A549 treated with CpdA at 1 μM for 4 hours (cell line): ENCODE measurements at places on chromosomes 7 and 10. TPM values are rescaled to one million over a fixed set of nuclear protein-coding genes. Genes with fewer than 3 reads are reported as not detected.

Gene MNX1
- 5.0 to 6.5 TPM (median 5.9 TPM) in 5 replicates for total RNA-seq

Gene GIMAP1
- not detected in 5 replicates for total RNA-seq

Gene MACC1
- not detected in 5 replicates for total RNA-seq

Gene ARL5B
- 7.4 to 10.4 TPM (median 8.6 TPM) in 5 replicates for total RNA-seq

Gene FAM25A
- 1.1 TPM in 1 of 5 replicates, not detected in the others for total RNA-seq

Gene NFKB2
- 77.0 to 127 TPM (median 98.1 TPM) in 5 replicates for total RNA-seq

Gene SLC13A4
- not detected in 5 replicates for total RNA-seq

Gene SRI
- 99.7 to 141 TPM (median 133 TPM) in 5 replicates for total RNA-seq

Gene FANK1
- total RNA-seq = 3.1 to 3.8 TPM (median 3.7 TPM) in 5 replicates

Gene DNAJC12
- 56.2 to 75.8 TPM (median 66.0 TPM) in 5 replicates for total RNA-seq

Gene AGBL3
- total RNA-seq = 0.73 to 1.4 TPM (median 1.1 TPM) in 5 replicates

Gene TMEM273
- not detected in 5 replicates for total RNA-seq

Gene HYAL4
- total RNA-seq = 0.08 to 0.13 TPM (median 0.09 TPM) in 3 of 5 replicates, not detected in the others

Gene DPCD
- total RNA-seq = 31.8 to 38.8 TPM (median 34.4 TPM) in 5 replicates

Gene PRTFDC1
- total RNA-seq = 16.0 to 20.5 TPM (median 17.5 TPM) in 5 replicates

Gene AKR1D1
- total RNA-seq = not detected in 5 replicates

Gene RTKN2
- total RNA-seq = 0.79 to 1.4 TPM (median 0.89 TPM) in 5 replicates
